ENCODE measurements at places on chromosomes 6 and 20.

- no peak for DNase-seq
Observed at GRCh38 chr6:20211941-20212391, 303 bp downstream of the MBOAT1 start.

DNA sequence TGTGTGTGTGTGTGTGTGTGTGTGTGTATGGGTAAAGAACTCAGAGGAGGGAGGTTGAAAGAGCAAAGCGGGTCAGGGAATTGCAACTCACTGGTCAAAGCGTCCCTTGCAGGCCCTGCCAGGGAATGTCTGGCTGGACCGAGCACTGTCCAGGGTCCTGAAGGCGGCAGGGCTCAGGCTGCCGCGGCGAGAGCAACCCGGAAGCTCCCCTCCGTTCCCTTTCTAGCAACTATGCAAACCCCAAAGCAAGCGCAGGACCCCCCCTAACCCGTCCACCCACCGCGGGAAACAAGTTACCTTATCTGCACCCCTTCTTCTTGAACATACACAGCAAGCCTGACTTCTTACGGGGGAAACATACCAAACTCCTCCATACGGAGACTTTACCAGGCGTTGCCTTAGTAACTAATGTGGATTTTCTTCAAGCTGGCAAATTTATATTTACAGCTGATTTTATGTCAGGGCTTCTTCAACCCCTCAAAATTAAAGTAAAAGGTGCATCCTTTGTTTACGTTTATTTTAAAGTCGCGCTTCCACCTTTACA is 538 bp upstream of the GRM1 start:
- peak; percentile 63 for DNase-seq

GRCh38 chr6:24517659-24518543 is 23.1 kb downstream of the ALDH5A1 start:
- no peak for DNase-seq

DNA sequence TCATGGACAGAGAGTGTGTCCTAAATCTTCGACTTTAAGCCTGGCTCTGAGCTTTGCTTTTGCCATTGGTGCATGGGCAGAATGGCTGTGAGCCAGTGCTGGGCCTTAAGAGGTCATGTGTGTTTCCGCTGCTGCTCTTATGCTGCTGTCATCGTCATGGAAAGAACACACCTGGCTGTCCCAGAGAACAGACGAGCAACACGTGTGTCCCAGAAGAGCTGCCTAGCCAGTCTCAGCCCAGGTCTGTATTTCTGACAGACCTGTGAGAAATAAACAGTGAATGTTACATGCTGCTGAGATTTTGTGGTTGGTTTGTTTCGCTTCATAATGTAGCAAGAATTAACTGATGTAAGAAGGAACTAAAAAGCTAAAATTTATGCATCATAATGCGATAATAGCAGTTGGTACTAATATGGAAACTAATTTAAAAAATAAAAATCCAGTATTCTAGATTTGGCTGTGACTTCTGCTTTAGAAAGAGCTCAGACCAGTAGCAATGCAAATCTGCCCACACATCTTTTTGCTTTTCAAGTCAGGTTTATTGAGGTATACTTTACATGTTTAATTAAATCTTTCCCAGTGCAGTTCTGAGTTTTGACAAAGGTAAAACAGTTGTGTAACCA is 11.5 kb upstream of the SCP2D1 start:
- DNase-seq, result no peak

- peak; percentile 63 for DNase-seq
Observed at GRCh38 chr6:66662196-66662595, 955.2 kb upstream of the EYS start.

- peak; percentile 62 for DNase-seq
Observed at GRCh38 chr20:33423141-33423834, 20.3 kb downstream of the SNTA1 start.

DNA sequence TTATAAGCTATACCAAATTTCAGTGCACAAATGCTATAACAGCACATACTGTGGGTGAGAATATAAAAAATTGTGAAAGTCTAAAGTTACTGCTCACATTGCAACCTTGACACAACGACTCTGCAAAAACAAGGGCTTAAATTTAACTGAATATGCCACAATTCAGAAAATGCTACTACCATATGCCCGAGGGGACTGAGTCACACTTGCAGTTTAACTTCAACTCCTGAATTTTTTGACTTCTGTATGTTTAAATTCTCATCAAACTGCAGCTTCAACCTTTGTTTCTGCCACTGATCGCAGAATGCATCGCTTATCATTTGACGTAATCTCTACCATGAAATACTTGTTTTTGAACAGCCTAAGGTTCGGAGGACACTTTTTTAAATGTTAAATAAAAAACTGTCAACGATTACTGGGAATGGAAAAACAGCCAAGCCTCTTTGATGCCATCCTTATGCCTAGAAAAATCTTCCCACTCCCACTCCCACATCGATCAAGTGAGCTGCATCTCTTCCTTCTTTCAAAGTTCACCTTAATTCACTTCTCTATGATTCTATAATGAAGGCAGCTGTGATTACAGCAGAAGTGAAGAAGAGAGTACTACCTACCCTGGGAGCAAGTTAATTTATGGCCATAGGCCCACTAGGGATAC is 136.5 kb downstream of the ATXN1 start:
- no peak for DNase-seq

GRCh38 chr20:17953935-17954334 is 14.7 kb downstream of the SNX5 start:
- no peak for DNase-seq

DNA sequence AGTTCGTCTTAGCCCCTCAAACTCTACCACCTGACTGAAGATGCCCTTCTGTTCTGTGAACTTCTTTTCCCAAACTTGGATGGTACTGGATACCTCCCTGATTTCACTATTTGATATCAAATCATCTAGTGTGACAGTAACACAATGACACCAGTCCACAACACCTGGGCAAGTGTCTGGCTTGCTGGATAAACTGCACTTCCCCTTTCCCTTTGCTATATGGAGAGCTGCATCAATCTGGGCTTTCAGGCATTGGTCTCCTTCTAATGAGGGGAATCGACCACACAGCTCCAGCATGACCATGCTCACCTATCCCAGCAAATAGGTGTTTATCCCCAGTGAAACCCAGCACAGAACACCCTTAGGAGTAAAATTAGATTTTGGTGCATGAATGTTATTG is 3.1 kb downstream of the F13A1 start:
- no peak for DNase-seq

DNA sequence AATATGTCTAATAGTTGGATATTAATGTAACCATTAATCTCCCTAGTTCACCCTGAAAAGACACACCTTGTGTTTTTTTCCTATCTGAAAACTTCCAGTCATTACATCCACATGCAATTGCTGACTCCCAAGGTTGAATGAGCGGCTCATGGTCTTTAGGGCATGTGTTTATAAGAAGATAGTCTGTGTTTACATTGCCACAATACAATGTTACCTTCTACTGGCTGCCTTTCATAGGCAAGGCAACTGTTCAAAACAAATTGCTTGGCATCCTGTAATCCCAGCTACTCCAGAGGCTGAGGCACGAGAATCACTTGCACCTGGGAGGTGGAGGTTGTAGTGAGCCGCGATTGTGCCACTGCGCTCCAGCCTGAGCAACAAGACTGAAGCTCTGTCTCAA is 86.8 kb upstream of the SHLD1 start:
- DNase-seq, result no peak

GRCh38 chr6:11814106-11814505 is 35.5 kb upstream of the ADTRP start:
- DNase-seq, result no peak

- DNase-seq, result peak; percentile 60
Observed at GRCh38 chr20:24502661-24503060, 33.2 kb downstream of the SYNDIG1 start.

DNA sequence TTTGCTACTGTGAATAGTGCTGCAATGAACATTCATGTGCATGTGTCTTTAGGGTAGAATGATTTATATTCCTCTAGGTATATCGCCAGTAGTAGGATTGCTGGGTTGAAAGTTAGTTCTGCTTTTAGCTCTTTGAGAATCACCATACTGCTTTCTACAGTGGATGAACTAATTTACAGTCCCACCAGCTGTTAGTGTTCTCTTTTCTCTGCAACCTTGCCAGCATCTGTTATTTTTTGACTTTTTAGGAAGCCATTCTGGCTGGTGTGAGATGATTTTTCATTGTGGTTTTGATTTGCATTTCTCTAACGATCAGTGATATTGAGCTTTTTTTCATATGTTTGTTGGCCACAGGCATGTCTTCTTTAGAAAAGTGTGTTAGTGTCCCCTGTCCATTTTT is 40.0 kb downstream of the PLG start:
- DNase-seq, result no peak

GRCh38 chr6:14353281-14353680 is 235.7 kb downstream of the CD83 start:
- no peak for DNase-seq

- DNase-seq, result no peak
Observed at GRCh38 chr6:34170346-34170745, 24.5 kb upstream of the GRM4 start.

GRCh38 chr6:46029602-46030001 is 13.9 kb upstream of the CLIC5 start:
- no peak for DNase-seq

GRCh38 chr6:14732844-14733757 is 512.8 kb upstream of the JARID2 start:
- peak; percentile 70 for DNase-seq

GRCh38 chr6:32107406-32107805 is 1.7 kb downstream of the TNXB start:
- DNase-seq, result no peak
